ENCODE measurements at places on chromosomes 3 and 15.

DNA sequence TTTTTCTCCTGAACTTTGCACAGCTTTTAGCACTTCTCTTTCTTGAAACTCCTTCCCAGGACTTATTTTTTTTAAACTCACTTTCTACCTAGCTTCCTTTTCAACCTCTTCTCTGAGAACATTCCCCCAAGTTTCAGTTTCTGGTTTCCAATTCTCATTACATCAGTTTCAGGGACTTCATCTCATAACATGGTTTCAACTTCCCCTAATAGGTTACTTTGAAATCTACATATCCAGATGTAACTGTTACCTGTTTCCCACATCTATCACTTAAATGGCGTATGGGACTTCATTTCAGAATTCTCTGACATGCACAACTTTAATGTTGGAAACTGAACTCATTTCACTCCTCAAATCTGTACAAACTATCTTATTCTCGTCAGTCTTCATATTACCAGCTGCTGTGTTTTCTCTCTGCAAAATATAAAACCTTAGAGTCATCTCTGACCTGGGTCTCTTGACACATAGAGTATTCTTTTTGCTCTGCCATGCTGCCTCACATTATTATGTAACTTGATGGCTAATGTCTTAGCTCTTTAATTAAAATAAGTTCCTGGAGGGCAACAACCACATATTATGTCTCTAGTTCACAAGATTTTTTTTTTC lies 58.4 kb downstream of the NME9 start:
- no peak for DNase-seq

DNA sequence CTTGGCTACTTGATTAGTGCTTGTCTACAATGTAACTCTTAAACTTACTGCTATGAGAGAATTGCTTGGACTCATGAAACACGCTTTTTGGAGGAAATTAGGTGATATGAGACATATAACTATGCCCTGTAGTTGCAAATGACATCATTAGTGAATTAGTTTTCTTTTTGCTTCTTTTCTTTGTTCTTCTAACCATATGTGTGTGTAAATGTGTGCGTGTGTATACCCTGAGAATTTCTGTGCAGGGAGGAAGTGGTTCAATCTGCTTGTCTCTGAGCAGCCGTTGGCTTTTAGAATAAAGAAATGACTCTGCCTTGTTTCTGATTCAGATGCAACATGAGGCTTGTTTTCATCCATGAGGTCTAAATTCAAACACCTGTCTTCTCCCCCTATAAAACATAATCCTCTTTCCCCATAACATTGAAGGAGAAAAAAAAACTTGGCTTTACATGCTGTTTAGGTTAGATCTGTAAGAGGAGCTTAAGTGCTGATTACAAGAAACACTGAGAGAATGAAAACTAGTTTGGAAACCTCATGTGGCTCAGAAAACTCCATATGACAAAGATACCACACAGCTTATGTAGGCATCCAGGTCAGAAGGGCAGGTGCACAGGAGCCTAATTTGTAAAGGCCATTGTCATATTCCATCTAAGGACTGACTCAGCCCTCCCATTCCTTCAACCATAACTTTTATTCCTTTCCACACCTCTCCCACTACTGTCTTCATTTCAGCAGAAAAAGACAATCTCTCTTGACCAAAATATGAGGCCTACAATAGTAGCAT lies 30.5 kb upstream of the BLM start:
- DNase-seq: no peak

GRCh38 chr3:142434503-142434902 lies 13.3 kb downstream of the XRN1 start:
- no peak for DNase-seq

DNA sequence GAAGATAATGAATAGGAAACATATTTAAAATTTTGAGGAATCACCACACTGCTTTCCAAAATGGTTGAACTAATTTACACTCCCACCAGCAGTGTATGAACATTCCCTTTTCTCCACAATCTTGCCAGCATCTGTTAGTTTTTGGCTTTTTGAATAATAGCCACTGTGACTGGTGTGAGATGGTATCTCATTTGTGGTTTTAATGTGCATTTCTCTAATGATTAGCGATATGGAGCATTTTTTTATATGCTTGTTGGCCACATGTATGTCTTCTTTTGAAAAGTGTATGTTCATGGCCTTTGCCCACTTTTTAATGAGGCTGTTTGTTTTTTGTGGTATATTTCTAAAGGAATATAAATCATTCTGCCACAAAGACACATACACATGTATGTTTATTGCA lies 166.3 kb downstream of the NECTIN3 start:
- no peak for DNase-seq

GRCh38 chr3:9124730-9125129 lies 124.7 kb downstream of the SRGAP3 start:
- no peak for DNase-seq

- no peak for DNase-seq
These were observed 121.4 kb downstream of the ADCY5 start for GRCh38 chr3:123327480-123327879.

- DNase-seq: no peak
These were observed 36.9 kb upstream of the SFMBT1 start for GRCh38 chr3:53082736-53083135.

DNA sequence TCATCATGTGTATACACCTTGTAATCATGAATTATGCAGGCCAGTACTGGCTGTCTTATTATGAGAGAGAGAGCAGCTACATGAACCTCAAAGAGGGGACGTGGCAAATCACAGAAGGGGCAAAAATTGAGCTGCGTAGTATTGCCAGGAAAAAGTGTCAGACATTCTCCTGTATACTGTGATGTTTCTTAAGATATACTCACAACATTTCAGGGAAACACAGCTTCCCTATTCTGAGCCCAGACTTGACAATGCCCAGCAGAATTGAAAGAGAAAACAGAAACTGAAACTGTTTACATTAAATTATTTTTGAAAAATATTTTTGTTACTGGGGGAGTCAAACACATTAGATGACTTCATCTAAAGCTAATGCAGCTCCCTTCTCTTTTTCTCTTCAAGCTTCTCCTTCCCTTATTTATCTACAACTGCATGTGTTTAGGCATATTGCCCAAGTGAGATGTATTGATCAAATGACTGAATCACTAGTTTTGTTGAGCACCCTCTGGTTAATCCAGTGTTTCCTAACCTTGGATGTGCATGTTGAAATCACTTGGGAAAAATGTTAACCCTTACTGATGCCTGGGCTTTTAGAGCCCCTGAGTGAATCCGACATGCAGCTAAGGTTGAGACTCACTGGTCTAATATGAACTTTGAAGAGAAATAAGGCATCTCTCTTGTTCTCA lies 39.5 kb downstream of the CADPS start:
- DNase-seq: no peak

DNA sequence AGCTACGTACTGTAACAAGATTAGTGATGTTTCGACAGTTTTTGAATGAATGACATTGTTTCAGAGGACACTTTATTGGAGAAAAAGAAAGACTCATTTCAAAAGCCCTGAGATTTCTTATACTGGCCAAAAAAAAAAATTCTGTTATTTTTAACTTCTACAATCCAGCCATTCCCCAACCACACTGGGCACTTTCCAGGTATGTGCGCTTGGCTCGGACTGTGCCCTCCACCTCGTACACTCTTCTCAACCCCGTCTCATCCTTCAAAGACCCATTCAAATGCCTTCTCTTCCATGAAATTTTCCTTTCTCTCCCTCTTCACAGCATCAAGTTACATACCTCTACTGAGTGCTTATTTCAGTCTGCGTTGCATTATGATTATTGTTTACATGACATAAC lies 328.5 kb upstream of the SOX2 start:
- DNase-seq: no peak

GRCh38 chr15:31216215-31216911 lies 110.3 kb upstream of the KLF13 start:
- peak; percentile 19 for DNase-seq

GRCh38 chr15:90585863-90586262 lies 56.1 kb downstream of the CRTC3 start:
- no peak for DNase-seq

DNA sequence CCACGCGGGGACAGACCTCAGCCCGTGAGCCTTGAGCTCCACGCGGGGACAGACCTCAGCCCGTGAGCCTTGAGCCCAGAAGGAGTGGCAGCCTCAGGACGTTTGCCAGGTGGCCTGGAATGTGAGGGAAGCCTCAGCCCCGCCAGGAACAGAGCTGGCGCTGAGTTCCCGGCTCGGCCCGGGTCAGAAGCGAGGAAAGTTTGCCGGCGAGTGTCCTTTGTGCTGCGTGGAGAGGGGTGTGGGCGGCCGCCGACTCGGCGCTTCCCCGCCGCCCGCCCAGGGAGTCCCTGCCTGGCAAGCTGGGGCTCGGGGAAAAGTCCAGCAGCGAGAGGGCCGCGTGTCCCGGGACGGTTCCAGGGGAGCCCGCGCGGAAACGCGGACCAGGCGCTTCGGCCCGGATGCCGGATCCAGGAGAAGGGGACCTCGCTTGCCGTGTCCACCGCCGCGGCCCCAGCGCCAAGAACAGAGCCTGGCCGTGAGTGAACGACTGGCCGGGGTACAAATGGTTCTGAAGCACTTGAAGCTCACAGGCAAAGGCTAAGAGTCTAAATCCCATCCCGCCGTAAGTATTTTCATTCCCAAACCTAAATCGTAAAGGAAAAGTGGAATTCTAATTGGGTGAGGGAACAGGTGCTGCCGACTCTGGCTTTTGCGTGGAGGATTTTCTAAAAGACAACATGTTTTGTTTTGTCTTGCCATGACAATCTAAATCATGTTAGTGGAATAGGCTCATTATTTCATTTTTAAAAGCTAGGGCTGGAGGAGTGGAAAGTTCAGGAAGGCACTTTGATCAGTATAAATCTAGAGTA lies 1.7 kb downstream of the LRRN1 start:
- DNase-seq: no peak

GRCh38 chr3:36669764-36670163 lies 94.6 kb downstream of the DCLK3 start:
- no peak for DNase-seq

DNA sequence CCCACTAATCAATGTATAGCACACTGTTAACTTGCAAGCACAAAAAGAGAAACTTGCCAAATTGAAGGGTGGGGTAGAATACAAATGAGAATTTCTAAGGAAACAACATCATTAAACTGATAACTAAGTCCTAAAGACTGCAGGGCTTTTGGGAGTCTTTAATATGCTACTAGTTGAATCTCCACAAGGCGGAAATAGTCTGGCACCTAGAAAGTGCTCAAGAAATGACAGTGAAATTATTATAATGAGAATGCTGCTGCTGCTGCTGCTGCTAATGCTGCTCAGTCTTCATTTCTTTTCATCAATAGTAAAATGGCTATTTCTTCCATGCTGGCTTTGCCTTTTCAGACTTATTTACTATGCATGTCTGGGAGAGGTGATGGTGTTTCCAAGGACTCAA lies 91.8 kb downstream of the BTD start:
- DNase-seq: no peak

DNA sequence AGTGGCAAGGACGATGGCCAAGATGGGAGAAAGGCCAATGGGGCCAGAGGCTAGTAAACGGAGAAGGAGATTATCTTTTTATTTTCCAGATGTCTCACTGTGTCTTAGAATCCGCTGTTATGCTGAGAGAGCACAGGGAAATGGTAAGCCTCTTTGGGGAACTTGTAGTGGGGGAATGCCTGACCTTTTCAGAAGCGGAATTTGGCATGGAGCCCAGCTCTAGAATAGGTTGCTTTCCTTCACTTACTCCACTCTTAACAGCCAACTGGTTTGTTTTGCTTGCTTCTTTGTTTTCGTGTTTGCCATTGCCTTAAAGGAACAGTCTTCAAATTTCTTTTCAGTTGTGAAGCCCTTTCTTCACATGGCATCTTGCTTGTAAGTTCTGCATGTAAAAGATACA lies 316.2 kb upstream of the THRB start:
- DNase-seq: no peak

GRCh38 chr3:171459137-171459941 lies 866 bp downstream of the TNIK start:
- no peak for DNase-seq

- DNase-seq: no peak
These were observed 146.2 kb upstream of the TLE3 start for GRCh38 chr15:70243686-70244540.

GRCh38 chr3:10383850-10384248 lies 62.9 kb upstream of the SEC13 start:
- no peak for DNase-seq

DNA sequence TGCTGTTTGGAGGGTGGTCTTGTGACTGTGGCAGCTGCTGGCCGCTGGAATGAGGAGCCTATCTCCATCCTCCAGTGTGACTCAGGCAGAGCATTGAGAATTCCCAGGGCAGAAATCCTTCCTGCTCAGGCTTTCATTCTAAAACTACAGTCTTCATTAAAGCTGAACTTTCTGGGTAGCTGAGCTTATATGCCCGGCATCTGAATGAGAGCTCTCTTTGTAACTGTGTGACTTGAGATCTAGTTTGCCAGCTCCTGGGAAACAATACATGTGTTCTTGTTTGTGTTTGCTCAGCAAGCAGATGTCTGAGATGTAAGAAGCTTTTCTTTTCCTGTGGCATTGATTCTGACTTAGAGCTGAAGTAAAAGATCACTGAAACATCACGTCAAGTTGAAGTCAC lies 22.4 kb downstream of the RLBP1 start:
- DNase-seq: no peak

DNA sequence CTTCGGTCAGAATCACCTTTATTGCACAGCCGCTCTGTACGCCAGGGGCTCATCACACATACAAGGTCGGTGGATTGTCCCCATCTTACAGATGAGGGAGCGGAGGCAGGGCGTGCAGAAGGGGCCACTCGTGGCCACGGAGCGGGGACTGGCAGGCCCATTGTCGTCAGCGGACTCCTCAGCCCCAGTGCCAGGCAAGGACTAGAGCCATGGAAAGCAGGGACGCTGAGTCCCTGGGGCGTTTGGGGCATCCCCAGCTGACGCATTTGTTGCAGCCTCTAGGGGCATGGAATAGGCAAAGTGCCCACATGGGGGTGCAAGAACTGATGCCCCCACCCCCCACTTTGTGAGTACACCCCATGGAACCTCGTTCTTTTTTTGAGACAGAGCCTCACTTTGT lies 29.8 kb upstream of the FURIN start:
- DNase-seq: no peak

- DNase-seq: no peak
These were observed 625.8 kb downstream of the TAFA4 start for GRCh38 chr3:68306571-68306970.

DNA sequence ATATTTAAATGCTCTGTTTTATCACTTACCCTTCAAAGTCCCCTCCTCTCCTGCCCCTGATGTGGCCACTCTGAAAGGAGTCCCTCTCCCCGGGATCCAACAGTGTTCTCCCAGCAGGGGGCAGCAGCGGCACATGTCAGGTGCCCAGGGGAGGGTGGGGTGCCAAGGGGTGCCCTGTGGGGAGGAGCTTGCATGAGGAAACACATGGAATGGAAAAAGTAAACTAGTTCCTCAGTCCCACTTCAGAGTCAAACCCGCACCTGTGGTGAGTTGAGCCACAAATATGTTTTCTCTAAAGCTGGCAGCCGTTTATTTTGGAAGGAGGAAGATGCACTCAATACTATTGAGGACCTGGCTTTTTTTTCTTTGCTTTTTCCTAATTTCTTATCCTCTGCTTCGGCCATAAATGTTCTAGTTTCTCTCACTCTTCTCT lies 30.1 kb upstream of the NRROS start:
- DNase-seq: peak; percentile 62
